Left ventricle myocardium superior (tissue), 1 donor: ENCODE measurements at places on chromosomes 5 and 9.

DNA sequence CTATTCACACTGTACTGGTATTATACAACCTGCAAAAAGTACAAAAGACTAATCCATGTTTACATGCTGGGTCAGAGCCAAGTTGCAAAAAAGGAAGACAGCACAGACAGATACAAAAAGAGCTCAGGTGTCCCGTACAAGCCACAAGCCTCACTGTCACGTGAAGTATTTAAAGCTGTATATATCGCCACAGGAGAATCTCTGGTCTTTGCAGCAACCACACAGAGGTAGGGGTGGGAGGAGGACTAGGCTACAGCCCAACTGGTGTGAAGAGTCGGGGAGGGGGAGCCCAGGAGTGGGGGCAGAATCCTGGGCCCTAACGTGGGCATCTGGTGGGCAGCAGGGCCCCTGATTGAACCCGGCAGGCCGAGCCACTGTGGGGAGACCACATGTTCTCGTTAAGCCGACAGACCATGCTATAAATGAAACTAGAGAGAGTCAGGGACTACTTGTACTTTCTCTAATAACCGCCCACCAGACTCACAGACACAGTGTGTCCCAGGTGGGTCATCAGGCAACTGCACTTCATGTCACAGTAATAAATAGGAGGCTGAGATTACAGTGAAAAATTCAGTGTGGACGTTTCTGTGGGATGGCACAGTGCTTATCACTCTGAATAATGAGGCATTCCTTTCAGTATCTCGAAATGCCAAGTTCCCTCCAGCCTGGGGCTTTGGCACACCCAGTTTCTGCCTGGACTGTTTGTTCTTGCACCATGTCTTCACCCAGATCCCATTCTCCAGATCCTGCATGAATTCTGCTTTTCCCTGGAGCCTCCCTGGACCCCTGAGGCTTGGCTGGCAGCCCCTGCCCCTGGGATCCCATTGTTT, 79.3 kb upstream of the SH3PXD2B start:
- peak; percentile 46 for DNase-seq

DNA sequence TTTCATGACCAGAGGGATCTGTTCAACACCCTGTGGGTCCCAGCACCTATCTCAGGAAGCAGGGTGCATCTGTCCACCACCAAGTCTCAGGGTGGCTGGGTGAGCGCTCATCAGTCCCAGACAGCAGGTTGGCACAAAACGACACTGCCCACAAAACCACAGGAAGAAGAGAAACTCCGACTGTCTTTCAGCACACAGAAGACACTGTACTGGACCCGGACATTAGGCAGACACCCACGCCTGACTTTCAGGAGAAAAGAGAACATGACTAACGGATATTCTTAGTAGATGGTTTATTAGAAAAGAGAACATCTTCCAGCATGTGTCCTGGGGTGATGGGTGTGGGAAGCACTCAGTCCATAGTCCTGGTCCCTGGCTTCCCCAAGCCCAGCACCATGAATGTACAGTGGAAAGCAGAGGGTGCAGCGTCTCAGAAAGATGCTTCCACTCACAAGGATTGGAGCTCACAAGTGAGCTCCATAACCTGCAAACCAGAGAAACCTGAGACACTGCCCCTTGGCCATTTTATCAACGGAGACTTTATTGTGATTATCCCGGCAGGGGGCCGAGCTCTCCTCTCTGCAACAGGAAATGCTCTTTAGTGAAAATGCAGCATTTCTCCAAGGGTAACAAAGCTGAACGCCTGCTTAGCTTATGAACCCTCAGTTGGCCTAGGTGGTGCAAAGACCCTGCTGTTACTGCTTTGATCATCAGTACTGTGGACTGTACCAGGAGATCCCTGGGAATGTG, 35.8 kb upstream of the LCP2 start:
- no peak for DNase-seq

GRCh38 chr9:15229409-15229808, 77.6 kb downstream of the TTC39B start:
- DNase-seq = no peak

DNA sequence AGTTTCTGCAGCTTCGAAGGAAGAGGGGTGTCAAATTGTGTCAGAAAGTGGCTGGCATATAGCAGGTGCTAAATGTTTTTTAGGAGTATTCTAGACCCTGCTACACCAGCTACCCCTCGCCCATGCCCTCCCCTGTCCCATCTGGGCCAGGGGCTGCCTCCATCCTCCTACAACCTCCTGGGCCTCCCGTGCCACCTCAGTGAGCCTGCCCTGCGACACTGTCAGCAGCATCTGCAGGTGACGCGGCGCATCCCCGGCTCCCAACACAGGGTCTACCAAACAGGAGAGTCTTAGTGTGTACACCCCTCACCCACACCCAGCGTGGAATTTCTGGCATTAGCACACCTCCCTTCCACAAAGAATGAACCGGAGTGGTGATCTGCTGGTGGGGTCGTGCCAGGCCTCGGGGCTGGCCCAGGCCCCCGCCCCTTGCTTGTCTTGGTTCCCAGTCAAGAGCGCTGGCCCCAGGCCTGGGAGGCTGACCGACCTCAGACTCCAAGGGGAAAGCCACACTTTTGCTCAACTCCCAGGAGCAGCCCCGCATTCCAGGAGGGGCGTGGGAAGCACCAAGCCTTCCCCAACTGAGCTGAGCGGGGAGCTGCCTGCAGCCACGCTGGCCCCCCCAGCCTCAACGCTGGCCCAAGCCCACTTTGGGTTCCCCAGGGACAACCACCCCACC, 55.2 kb downstream of the NEURL1B start:
- peak; percentile 84 for DNase-seq

DNA sequence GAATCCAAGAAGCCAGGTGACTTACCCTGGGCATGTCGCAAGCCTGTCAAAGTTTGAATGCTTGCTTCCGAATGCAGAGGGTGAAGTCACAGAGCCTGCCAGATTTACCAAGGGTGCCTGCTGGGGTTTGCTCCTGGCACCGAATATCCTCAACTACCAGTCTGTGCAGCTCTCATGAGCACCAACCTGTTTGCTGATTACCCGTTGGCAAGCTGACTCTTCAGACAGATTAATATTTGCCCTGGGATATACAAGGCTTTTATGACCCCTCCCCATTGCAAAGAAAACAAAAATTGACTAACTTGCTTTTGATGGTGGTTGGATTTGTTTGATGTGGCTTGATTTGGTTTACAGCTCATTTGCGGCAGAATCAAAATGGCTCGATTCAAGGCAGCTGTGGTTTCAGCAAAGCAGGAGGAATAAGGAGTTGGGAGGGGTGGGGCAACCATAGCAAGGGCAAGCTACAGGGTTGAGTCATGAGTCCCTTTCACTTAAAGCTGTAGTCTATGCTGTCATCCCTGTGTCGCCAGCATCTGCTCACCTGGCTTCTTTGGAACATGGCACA, 82.3 kb upstream of the AGXT2 start:
- no peak for DNase-seq

- DNase-seq = no peak
These were observed 81.1 kb downstream of the MAT2B start for GRCh38 chr5:163586531-163586956.

- no peak for DNase-seq
These were observed 126.0 kb upstream of the IL12B start for GRCh38 chr5:159456261-159456660.

DNA sequence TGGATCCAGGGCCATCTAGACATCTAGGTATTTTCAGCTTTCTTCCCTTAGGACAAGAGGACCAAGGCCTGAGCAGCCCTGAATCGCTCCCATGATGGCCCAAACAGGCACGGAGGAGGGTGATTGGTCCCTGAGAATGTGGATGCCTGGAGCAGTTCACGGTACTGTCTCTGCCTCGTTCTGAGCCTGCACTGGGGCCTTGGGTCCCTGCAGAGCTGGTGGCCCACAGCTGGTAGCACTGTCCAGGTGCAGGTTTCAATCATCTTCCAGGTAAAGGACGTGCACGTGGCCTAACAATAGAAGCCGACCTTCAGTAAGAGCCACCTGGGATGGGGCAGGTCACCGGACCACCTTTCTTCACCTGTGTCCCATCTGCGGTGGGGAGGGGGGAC, 19.4 kb upstream of the FCN1 start:
- no peak for DNase-seq

- no peak for DNase-seq
These were observed 86.5 kb downstream of the HMCN2 start for GRCh38 chr9:130352081-130352480.

GRCh38 chr9:614431-614830, 227.1 kb upstream of the DMRT1 start:
- DNase-seq = no peak

GRCh38 chr9:36142510-36143244, 6.1 kb downstream of the GLIPR2 start:
- DNase-seq = no peak

- no peak for DNase-seq
These were observed 91.5 kb upstream of the DNAH5 start for GRCh38 chr5:14035859-14036503.

DNA sequence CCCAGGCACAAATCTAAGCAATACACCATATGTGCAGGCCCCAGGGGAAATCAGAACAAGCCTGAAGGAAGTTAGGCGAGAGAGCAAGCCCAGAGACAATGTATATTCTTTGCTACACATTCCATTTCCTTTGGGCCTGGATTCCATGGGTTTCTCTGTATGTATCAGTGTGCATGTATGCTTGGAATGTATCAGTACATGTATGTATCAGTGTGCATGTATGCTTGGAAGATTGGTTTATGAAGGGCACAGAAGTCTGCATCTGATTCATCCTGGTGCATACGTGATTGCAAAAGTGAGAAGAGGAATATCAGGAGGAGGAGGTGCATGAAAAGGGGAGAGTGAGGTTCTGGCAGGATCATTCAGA, 232.6 kb upstream of the ANKRD55 start:
- no peak for DNase-seq

DNA sequence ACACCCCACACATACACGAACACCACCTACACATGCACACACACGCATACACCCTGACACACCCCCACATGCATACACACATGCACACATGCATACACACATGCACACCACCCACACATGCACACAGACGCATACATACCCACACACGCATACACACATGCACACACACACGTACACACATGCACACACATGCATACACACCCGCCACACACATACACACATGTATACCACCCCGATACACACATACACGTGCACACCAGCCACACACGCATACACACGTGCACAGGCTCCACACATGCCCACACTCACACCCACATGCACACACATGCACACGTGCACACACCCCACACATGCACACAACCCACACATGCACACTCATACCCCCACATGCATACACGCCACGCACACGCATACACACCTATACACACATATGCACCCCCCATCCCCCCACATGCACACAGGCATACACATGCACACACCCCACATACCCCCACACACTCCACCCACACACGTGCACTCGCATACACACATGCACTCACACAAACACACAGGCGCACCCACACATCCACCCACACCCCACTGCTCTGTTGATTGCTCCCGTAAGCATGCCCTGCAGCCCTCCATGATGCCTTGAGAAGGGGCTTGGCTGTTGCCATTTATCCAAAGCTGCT, 119.3 kb downstream of the COL5A1 start:
- DNase-seq = no peak

DNA sequence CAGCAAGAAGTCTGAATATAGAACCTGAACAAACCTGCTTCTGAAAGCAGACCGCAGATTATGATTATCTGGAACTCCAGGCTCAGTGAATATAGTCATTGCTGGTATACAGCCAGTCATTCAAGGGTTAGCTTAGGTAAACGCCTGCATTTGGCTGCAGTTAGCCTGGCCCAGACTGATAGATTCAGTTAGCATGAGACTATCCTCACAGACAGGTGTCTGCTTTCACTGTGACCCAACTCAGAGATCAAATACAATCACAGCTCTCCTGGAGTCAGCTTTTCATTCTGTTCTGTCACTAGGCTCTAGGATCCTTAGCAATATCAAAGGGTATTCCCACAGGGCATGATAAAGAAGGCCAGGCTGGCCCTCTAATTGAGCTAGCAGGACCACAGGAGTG, 138.6 kb upstream of the PLCXD3 start:
- DNase-seq = no peak

- no peak for DNase-seq
These were observed 14.7 kb downstream of the TRAF2 start for GRCh38 chr9:136900988-136901515.

DNA sequence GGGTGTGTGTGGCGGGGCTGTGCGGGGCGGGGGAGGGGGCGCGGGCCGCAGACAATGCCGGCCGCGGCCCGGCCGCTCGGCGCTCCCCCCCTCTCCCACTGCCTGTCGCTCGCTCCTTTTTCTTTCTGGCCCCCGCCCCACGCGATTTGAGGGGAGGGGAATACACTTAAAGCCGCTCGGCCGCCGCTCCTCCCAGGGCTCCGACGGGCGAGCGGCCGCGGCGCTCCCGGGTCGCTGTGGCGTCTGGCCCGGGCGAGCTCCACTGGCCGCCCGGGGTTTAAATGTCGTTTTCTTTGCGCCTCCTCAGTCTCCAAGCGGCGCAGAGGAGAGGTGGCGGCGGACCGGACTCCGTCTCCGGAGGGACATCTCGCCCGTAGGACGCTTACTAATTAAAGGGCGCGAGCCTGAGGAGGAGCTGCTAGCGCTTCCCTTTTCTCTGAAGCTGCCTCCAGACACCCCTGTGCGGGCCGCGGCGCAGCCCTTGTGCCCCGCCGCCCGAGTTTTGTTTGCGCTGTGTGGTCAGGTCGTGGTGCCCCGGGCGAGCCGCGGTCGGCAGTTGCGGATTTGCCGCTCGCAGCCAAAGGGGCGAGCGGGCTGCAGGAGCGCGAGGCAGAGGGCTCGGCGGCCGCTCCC, 1.4 kb downstream of the ZSWIM6 start:
- DNase-seq = peak; percentile 66

DNA sequence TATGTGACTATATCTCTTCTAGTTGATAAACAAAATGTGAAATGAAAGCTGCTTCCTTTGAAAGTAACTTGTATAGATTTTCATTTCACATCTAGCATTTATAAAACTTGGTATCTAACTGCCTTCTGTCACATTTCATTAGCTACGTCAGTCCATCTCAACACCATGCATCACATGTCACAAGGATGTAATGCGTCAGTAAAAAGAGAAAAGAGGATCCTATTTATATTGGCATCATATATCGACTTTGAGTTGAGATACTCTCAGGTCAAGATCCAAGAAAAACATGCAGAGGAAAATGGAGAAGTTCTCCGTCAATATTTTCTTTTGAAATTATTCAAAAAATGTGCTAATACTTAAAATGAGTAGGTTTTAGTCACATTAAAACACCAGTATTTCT, 1211.2 kb downstream of the EFNA5 start:
- no peak for DNase-seq

- DNase-seq = no peak
These were observed 93.5 kb downstream of the GLDC start for GRCh38 chr9:6552033-6552432.

- no peak for DNase-seq
These were observed 103.2 kb downstream of the ARSB start for GRCh38 chr5:78881884-78882283.

DNA sequence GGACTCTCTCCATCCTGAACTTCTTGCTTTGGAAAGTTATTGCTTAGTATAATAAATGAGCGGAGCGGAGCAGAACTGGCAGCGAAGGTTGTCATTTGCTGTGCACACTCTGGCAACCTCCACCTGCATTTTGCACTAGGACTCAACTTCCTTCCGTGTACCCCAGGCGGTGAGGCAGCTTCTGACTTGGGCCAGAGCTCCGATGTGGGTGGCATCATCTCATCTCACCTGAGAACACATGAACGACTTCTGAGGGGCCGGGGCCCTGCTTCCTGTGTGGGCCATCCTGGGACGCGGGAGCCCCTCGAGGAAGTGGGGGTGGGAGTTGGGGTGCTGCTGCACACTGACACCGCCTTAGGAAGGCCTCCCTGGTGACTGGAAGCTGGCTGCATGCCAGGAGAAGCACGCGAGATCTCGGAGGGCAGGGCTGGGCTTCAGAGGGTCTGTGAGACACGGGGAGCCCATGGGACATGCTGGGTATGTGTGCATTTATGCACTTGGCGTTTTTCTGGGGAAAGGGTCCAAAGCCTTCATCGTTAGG, 56.5 kb upstream of the COL5A1 start:
- DNase-seq = no peak
